ENCODE measurements at places on chromosomes 16 and 17.

- DNase-seq = no peak
Measured at GRCh38 chr16:70689970-70690891, 4.4 kb upstream of the MTSS2 start.

DNA sequence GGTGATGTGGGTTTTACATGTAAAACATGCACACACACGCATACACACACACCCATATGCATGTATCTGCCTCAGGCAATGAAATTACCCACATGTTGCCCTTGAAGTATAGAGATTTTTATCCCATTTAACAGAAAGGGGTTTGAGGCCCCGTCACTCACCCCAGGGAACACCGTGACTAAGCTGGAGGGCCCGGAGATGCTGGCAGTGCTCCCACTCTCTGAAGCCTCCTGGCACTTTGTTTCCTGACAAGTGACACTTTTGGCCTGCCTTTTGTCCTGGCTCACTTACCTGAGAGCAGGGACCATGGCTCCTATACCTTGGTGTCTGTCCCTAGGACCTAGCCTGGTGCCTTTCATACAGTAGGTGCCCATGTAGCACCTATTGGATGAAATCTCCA, 50.0 kb upstream of the TNRC6C start:
- no peak for DNase-seq

DNA sequence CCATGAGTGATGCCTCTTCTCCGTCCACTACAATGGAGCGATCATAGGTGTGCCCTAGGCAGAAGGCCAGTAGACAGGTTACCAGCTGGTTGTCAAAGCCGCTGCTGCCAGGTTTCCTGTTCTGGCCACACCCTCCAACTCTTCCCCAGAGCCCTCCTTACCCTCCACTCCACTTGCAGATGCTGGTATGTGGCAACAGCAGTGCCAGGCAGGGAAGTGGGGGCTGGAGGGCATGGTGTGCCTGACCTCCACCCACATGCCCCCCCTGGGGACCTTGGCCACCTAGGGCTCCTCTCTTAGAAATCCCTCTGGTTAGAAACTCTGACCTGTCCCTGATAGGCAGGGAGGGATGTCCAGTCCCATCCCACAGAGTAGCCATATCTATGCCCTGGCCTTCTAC, 1.5 kb downstream of the RRAD start:
- DNase-seq = no peak

GRCh38 chr16:23502466-23502865, 7.8 kb downstream of the GGA2 start:
- DNase-seq = no peak

GRCh38 chr17:10151667-10152496, 46.5 kb downstream of the GAS7 start:
- no peak for DNase-seq

DNA sequence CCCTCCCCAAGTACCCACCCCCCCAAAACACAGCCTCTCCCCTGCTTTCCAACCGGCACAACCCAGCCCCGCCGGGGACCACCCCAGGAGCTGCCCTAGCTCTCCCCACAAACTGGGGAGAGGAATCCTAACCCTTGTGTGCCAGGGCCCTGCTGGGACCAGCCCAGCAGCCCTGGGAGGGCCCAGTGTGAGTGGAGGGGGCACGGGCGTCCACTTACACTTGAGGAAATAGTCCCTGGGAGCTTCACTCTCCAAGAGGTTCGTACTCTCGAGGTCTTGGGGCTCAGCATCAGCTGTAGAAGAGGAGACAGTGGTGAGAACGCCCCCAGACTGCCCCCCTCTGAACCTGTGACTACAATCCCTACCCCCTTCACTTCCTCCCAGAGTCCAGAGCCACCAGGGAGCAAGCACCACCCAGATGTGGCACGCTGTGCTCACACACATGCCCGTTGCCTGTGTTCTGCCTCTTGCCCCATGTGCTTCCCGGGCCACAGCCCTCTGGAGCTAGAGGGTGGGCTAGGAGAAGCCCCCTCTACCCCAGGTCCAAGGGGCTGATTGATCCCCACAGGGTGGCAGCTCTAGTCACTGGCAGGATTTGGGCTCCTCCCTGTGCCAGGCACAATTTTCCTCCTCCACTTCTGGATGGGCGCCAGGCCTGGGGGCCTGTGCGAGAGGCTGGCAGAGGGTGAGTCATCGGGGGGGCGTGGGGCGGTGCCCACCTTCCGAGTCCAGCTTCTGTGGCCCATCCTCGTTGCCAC, 3.0 kb downstream of the TRIM47 start:
- DNase-seq = no peak

- DNase-seq = no peak
Measured at GRCh38 chr16:55444754-55445485, 34.1 kb upstream of the MMP2 start.

All from stimulated activated CD8-positive, alpha-beta memory T cell treated with anti-CD3 and anti-CD28 coated beads, Interleukin-4, amount 100 ng/mL, for 24 hours (primary cell).